ENCODE measurements at places on chromosomes 5 and 9.

- DNase-seq = peak; percentile 91
Measured at GRCh38 chr9:86925686-86926085, 21.6 kb downstream of the GAS1 start.

GRCh38 chr9:113601656-113602055, 138.1 kb downstream of the RGS3 start:
- DNase-seq = no peak

DNA sequence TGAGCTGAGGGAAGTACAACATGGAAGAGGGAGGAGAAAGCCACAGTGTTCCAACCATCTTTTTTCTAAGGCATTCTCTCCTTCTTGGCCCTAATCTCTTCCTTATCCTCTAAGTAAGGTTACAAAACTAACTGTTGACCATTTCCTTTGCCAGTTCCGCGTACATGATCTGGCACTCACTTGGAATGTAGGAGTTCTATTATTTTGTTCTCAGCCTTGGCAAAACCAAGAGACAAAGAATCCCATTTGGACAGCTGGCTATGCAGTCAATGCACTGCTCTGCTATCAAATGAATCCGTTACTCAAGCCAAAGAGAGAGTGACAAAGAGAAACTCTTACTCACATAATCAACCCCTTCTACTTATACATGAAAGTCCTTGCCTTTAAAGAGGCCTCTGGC, 410.3 kb downstream of the DTWD2 start:
- no peak for DNase-seq

GRCh38 chr5:84285641-84286637, 98.7 kb downstream of the EDIL3 start:
- no peak for DNase-seq

DNA sequence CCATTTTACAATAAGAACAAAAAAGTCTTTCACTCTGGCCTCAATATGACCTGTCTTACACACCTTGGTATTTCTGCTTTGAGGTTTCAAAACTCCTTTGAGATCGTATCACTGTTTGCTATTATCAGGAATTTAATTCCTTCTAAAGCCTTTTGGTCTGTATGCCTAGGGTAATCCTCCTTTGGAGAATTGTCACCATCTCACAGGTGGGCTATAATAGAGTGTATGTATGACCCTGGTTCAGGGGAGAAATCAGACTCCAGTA, 13.7 kb downstream of the CMYA5 start:
- no peak for DNase-seq

Measured in fibroblast of skin of right quadriceps (primary cell).